ENCODE measurements at places on chromosomes 2 and 18.
A peak's percentile ranks its signal among the peaks of the same experiment; 100 is the strongest.

DNA sequence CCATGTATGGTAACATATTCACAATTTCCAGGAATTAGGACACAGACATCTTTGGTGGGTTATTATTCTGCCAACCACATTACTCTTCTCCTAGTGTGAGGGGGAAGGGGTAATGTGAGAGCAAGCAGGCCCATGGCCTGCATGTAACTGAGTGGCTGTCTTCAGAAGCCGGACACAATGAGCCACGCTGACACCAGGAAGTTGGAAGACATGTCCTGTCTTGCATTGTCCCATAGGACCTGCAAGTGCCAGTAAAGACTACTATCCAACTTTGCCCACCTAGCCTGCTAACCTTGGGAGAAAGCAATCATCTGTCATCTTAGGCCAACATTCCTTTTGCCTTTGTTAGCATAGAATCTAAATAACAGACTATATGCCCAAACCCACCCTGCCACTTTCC is 86.2 kb upstream of the SH3BP4 start:
- no peak for DNase-seq

DNA sequence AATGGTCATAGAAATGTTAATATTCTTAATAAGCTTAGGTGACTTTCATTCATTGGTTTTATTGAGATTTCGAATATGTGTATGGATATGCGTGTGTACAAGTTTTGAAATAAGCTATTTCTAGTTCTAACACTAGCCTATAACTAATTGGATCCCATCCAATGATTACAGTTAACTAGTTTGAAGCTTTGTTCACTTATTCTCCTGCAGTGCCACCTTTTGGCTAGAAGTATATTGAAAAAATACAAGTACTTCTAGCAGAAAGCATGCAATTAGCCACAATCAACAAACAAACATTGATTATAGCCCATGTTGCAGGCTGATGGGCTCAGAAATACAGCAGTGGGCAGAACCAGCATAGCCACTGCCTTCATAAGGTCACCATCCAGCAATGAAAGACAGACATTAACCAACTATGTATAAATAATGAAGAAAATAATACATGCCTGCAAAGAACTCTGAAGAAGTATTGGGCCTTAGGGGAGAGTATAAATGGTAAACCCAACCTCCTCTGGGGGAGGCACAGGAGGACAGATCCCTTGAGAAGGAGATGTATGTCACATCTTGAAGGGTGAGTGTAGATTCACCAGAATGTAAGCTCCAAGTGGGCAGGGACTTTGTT is 5.1 kb upstream of the PIEZO2 start:
- peak; percentile 3 for DNase-seq

DNA sequence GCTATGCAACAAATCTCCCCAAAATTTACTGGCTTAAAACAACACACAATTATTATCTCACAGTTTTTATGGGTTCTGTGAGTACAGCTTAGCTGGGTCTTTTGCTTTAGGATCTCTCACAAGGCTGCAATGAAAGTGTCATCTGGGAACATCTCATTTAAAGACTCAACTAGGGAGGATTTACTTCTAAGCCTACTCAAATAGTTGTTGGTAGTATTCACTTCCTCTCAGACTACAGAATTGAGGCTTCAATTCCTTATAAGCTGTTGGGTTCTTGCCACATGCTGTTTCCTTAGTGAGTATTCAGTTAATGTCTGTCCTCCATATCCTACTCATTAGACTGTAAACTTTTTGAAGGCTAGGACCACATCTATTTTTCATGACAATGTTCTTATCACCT is 72.3 kb downstream of the MDH1 start:
- DNase-seq, result no peak

GRCh38 chr18:51603551-51603950 is 406.1 kb upstream of the MEX3C start:
- DNase-seq, result no peak

- no peak for DNase-seq
Measured at GRCh38 chr2:85831735-85832134, 57.1 kb downstream of the ST3GAL5 start.

- DNase-seq, result no peak
Measured at GRCh38 chr2:27566628-27567027, 16.2 kb upstream of the ZNF512 start.

DNA sequence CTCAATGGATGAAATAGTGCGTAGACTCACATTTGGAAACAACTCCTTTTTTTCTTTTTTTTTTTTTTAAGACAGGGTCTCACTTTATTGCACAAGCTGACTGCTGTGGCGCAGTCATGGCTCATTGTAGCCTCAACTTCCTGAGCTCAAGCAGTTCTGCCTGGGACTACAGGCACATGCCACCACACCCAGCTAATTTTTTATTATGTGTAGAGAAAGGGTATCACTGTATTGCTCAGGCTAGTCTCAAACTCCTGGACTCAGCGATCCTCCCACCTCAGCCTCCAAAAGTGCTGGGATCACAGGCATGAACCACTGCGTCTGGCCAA is 17.4 kb downstream of the HAT1 start:
- no peak for DNase-seq

DNA sequence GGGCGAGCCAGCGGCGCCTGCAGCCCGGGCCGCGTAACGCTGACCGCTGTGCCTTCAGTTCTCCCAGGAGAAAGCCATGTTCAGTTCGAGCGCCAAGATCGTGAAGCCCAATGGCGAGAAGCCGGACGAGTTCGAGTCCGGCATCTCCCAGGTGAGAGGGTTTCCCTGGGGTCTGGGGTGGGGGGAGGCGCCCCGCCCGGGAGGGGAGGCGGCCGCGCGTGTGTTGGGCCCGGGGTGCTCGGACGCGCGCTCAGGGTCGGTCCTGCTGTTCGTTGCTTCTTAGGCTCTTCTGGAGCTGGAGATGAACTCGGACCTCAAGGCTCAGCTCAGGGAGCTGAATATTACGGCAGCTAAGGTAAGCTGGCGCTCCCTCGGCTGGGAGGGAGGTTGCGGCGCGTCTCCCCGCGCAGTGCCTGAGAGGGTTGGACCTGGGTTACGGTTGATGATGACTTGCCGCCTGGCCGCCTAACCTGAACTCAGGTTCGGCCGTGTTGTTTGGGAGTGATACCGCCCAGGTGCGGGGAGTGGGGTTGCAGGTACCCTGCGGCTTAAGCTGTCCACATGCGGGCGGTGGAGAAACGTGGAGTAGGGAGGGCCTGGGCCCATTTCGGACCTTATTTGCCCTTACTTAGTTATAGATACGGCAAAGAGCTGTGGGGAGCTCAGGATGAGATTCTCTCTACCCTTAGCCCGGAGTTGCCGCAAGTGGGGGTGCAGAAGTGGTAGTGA is 638 bp downstream of the RPS7 start:
- no peak for DNase-seq

- DNase-seq, result no peak
Measured at GRCh38 chr2:118176601-118177000, 88.3 kb downstream of the INSIG2 start.

DNA sequence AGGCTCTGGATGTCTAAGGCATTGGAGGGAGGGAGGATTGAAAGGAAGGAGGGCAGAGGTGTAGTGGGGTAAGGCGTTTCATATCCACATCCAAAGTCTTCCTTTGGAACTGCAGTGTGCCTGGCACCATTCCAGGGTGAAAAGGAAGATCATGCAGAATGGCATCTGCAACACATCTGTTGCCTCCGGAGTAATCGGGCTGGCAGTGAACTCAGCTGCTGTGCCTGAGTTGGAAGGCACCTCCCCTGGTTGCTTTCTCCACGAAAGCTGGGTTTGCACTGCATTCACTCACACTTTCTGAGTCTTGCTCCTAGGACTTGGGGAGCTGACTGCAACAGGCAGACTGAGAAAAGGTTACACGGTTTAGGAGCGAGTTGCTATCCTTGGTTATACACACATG is 30.3 kb upstream of the SEC11C start:
- no peak for DNase-seq
